T-helper 22 cell (primary cell): ENCODE measurements at places on chromosomes 1 and 21.

GRCh38 chr1:20928146-20928545 is 141.0 kb upstream of the HP1BP3 start:
- no peak for DNase-seq

DNA sequence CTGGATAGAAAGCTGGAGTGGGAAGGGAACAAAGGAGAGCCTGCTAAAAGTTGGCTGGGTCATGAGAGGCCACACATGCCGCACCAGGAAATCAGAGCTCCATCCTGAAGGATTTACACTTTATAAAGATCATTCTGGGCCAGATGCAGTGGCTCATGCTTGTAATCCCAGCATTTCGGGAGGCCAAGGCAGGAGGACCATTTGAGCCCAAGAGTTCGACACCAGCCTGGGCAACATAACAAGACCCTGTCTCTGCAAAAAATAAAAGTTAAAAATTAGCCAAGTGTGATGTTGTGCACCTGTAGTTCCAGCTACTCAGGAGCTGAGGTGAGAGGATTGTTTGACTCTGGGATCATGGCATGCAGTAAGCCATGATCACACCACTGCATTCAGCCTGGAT is 28.7 kb upstream of the RASAL2 start:
- no peak for DNase-seq

- DNase-seq, result no peak
These were observed 492 bp downstream of the FOXO6 start for GRCh38 chr1:41361495-41362356.

DNA sequence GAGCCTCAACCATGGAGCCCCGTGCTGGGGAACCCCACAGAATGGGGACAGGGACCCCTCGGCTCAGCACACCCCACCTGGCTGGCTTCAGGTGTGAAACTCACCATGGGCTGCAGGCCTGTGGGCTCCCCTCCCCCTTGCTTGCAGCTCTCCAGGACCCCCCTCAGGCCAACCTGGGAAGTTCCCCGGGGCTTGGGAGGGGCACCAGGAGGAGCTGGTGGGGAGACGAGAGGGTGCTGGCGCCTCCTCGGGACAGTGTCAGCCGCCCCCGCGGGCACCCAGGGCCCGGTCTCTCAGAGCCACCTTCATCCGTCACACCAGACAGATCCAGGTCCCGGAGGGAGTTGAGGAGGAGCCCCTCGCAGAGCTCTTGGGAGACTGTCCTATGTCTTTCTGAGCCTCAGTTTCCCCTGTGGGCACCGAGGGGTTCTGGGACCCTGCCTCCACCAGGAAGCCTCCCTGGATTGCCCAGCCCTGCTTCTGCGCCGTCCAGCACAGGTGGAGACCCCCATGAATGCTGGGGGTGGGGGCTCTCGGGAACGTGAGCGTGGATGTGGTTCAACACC is 657 bp upstream of the TNFRSF18 start:
- no peak for DNase-seq

DNA sequence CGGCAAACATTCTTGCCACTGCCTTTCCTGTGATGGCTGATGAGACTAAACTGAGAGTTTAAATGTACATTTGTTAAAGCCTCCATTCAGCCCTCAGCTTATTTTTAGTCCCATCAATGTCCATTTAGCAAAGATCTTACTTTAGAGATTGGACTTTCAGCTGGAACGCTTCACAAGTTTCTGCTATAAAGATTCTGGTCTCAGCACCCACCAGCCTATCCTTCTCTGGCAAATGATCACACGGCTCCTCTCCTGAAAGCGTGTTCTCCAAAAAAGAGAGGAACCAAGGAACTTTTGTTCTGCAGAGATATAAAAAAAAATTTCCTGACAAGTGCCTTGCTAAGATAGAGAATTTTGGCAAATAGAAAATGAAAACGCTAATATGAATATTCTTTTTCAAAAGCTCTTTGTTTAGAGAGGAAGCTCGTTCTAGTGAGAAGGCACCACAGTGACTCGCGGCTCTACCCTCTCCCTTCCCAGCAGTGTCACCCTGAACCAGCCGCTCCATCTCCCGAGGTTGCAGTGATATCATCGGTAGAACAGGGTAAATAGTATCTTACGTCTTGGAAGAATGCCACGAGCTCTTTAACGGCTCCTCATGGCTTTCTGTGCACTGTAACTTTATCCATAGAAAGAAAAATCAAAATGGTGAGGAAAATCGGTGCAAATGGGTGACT is 200.2 kb downstream of the APP start:
- DNase-seq, result no peak
